ENCODE measurements at places on chromosomes 11 and 22.

DNA sequence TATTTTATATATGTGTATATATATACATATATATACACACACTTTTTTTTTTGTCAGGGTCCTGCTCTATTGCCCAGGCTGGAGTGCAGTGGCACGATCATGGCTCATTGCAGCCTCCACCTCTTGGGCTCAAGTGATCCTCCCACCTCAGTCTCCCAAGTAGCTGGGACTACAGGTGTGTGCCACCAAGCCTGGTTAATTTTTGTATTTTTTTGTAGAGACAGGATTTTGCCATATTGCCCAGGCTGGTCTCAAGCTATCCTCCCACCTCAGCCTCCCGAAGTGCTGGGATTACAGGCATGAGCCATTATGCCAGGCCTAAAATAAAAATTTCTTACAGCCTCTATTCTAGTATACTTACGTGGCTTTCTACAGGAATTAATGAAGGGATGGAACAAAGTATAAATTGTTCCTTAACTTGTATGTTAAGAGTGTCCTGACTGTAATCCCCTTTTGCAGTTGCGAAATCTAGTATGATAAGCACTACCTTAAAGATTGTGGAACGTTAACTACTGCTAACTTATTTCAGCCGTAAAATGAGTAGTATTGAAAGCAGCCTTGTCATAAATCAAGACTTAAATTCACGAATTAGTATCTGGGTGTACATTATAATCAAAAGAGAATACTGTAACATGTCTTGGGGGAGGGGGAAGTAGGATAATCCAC lies 2.1 kb downstream of the TRAF6 start:
- no peak for DNase-seq

GRCh38 chr22:26238596-26238995 lies 69.3 kb downstream of the SEZ6L start:
- no peak for DNase-seq

DNA sequence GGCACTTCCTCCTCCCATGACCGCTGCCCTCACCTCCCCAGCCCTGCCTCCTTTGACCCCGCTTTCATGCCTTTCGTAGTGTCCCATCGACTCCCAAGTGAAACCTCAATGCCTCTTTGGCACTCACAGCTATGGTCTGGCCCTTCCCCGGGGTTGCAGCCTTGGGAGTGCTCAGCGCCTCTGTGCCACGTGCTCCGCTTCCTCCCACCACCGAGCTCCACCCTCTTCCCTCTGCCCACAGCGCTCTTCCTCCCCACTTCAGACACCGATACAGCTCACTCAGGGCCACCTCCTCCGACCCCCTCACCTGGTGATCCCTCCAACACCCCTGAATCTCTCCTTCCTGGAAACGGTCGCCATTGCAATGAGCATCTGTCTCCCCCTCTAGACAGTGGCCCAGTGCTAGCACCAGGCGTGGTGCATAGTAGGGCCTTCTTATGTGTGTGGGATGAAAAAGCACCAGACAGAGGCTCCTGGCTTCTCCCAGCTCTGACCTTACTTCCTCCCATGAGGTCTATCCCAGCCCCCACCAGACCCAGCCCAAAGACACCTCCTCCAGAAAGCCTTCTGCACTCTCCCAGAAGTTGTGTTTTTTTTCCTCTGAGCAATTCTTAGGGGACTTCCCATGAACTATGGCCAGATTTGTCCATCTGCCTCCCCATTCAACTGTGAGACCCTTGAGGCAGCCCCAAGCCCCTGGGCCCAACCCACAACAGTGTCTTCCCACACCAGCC lies 16.4 kb upstream of the SCGB1A1 start:
- no peak for DNase-seq

DNA sequence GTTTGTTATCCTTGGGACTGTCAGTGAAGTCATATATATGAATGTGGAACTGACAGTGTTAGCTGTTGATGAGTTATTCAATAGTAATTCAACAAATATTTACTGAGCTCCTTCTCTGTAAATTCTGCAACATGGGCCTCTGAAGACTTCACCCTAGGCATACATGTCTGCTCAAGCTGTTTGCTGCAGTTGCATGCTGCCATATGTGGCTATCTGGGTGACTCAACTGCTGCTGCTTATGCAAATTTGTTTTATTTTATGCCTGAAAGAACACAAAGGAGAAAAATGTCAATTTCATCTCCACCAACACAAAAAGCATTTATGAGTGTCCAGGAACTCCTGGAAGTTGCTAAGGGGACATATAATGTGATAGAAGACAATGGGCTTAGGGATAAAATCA lies 417.6 kb downstream of the AASDHPPT start:
- DNase-seq = no peak

DNA sequence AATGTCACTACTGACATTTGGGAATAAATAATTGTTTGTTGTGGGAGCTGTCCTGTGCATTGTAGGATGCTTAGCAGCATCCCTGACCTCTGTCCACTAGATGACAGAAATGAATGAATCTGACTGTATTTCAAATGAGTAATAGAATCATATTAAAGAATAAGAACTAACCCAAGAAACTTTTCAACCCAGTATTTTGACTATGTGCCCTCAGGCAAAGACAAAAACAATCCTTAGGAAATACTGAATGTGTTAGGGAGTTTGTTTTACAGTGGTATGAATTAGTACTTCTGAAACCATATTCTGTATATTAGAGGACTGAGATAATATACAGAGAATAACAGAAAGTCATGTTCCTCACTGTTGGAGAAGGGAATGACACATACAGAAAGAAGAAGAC lies 320.9 kb upstream of the PITPNB start:
- DNase-seq = no peak

All from CMK (cell line).